ENCODE measurements at places on chromosomes 12 and 14. TPM values are rescaled to one million over a fixed set of nuclear protein-coding genes. Genes with fewer than 3 reads are reported as not detected.

- H3K27ac ChIP-seq = no peak overlapping the region
- peaks cover 9% of the 10 kb centered on the region for H3K27me3 ChIP-seq
- H3K36me3 ChIP-seq = no peaks in the 10 kb centered on the region
These were observed 28.8 kb upstream of the INF2 start for GRCh38 chr14:104660597-104660996.

GRCh38 chr12:130161261-130162243, 712 bp upstream of the FZD10 start:
- no peaks in the 10 kb centered on the region for H3K36me3 ChIP-seq
- DNase-seq = peak; percentile 42
- peak overlapping the region; percentile 13 for H3K4me3 ChIP-seq
- H3K4me1 ChIP-seq = no peaks in the 10 kb centered on the region
- H3K27ac ChIP-seq = no peak overlapping the region

DNA sequence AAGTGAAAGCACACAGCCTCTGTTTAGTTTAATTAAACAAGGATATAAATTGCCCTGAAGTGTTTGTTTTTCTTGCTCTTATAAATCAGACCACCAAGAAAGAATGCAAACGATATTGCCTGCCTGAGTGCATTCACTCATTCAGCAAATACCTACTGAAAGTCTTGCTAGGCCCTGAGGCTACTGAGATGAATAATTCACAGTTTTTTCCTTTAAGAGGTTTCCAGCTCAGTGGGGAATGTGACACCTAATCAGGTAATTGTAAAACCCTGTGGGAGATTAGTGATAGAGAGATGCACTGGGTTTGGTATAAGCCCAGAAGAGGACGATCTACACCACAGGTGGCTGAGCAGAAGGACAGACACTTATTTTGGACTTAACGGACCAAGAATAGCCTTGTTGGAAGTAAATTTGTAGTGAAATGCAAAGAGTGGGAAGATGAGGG, 151.4 kb downstream of the SLC35F4 start:
- H3K27me3 ChIP-seq = no peaks in the 10 kb centered on the region
- no peak overlapping the region for H3K4me3 ChIP-seq

DNA sequence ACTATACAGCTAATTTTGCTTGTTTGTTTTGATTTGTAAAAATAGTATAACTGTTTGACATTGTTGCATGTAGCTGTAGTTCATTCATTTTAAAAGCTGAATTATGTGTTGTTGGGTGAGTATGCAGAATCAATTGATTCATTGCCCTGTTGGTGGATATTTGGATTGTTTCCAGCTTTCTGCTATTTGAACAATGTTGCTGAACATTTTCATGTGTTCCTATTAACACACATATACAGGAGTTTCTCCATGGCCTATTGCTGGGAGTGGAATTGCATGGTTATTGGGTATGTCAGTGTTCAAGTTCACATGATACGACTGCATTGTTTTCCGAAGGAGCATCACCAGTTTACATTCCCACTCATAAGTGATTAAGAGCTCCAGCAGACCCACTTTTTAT, 75.3 kb downstream of the SRGAP1 start:
- no peak overlapping the region for H3K4me3 ChIP-seq
- H3K27me3 ChIP-seq = no peaks in the 10 kb centered on the region
- H3K4me1 ChIP-seq = peaks cover 9% of the 10 kb centered on the region
- H3K27ac ChIP-seq = no peak overlapping the region
- DNase-seq = no peak

GRCh38 chr12:79841248-79841877, 93.5 kb downstream of the PPP1R12A start:
- no peak overlapping the region for H3K4me3 ChIP-seq
- DNase-seq = no peak

GRCh38 chr12:86265329-86265695, 9.1 kb upstream of the MGAT4C start:
- no peaks in the 10 kb centered on the region for H3K4me1 ChIP-seq
- no peak overlapping the region for H3K27ac ChIP-seq
- H3K36me3 ChIP-seq = no peaks in the 10 kb centered on the region
- no peaks in the 10 kb centered on the region for H3K27me3 ChIP-seq
- DNase-seq = no peak
- H3K4me3 ChIP-seq = no peak overlapping the region

GRCh38 chr12:57299514-57300016, 48.6 kb upstream of the STAC3 start:
- H3K4me1 ChIP-seq = no peaks in the 10 kb centered on the region
- H3K36me3 ChIP-seq = peaks cover 7% of the 10 kb centered on the region
- no peak for DNase-seq
- H3K27ac ChIP-seq = no peak overlapping the region
- no peaks in the 10 kb centered on the region for H3K27me3 ChIP-seq

GRCh38 chr12:11716794-11717518, 67.5 kb downstream of the ETV6 start:
- peaks cover 7% of the 10 kb centered on the region for H3K4me1 ChIP-seq
- no peak overlapping the region for H3K4me3 ChIP-seq
- H3K27ac ChIP-seq = peak overlapping the region; percentile 2
- H3K27me3 ChIP-seq = no peaks in the 10 kb centered on the region
- DNase-seq = no peak
- H3K36me3 ChIP-seq = no peaks in the 10 kb centered on the region

The SLC10A1 gene
- total RNA-seq = not detected

The TTC9 gene
- 0.82 TPM for total RNA-seq
